Activated naive CD4-positive, alpha-beta T cell treated with anti-CD3 and anti-CD28 coated beads, Interleukin-2, amount 50 U/mL, for 72 hours (primary cell): ENCODE measurements at places on chromosomes 2 and 18. TPM values are rescaled to one million over a fixed set of nuclear protein-coding genes. Genes with fewer than 3 reads are reported as not detected.

DNA sequence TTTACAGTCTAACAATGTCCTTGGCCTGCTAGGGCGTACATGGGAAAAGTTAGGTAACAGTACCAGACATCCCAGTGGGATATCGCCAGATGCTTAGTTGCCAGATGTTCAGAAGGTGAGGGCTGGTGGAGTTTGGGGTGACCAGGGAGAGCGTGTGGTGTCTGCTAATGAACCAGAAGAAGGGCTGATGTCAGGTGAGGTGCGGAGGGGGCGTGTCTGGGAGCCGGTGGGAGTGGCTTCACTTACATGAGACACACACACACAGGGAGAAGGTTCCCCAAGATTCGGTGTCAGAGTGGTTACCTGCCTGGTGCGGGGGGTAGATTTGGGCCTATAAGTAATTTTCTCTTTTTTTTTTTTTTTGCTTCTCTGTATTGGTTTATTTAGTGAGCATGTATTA, 12.2 kb downstream of the RAB31 start:
- no peak for DNase-seq

GRCh38 chr2:167750675-167751074, 496.7 kb downstream of the STK39 start:
- no peak for DNase-seq

GRCh38 chr2:89833780-89834117, 1142.3 kb downstream of the RPIA start:
- DNase-seq: no peak

GRCh38 chr2:38360177-38360576, 16.9 kb downstream of the ATL2 start:
- no peak for DNase-seq

DNA sequence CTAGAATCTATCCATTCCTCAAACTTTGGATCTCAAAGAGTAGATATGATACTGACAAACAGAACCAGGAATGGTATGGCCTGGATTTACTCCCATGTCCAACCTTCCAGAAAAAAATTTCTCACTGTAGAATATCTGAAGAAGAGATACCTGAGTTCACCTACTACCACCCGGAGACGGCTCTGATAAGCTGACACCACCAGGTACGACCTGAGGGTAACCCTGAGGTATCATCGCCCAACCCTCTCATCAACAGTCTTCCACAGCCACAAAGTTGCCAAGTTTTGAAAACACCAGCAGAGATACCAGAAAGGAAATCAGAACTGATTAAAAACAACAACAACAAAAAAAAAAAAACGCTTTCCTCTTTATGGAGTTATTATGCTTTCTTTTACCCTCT, 102.9 kb downstream of the LRP2 start:
- DNase-seq: no peak

- no peak for DNase-seq
Measured at GRCh38 chr2:217905395-217905794, 97.4 kb downstream of the TNS1 start.

C2orf66 gene
- total RNA-seq: 0.53 TPM

GFPT1 gene
- total RNA-seq: 57.7 TPM

LYPD6B gene
- not detected for total RNA-seq

- no peak for DNase-seq
Measured at GRCh38 chr18:24795129-24795528, 334.7 kb downstream of the HRH4 start.

DNA sequence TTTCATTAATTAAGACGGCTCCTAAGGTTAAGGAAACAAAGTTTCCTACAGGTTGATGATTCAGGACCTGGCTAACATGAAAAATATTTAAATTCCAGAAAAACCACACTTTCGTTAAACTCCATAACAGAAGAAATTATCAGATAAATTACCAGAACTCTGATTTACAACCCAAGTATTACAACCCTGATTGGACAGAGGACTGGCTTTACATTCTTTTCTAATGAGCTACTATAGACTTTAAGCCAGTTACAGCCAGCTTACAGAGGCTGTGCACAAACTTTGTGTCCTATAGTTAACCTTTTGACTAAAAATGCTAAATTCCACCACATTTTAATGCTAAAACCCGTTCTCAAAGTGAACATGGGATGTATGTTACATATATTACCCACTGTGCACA, 458.6 kb downstream of the KCNJ3 start:
- DNase-seq: no peak

UNC80 gene
- total RNA-seq: not detected
